Pancreas (tissue), 10 donors: ENCODE measurements at places on chromosomes 2 and 18. TPM values are rescaled to one million over a fixed set of nuclear protein-coding genes. Genes with fewer than 3 reads are reported as not detected.

DNA sequence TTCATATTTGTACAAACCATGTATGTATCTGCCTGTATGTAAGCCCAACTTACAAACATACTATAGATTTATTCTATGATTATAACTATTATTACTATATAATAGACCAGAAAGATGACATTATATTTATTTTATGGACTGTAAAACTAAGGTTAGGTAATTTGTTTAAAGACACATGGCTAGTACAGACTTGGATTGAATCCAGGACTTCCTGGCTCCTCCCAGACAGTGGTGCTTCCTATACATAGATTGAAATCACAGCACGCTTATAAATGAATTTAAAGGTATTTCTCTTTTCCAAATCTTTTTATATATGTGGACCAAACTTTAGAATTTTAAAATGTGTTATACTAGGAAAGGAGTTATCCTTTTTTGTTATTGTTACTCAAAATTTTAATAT, 151.6 kb upstream of the MYO3B start:
- DNase-seq = no peak

DNA sequence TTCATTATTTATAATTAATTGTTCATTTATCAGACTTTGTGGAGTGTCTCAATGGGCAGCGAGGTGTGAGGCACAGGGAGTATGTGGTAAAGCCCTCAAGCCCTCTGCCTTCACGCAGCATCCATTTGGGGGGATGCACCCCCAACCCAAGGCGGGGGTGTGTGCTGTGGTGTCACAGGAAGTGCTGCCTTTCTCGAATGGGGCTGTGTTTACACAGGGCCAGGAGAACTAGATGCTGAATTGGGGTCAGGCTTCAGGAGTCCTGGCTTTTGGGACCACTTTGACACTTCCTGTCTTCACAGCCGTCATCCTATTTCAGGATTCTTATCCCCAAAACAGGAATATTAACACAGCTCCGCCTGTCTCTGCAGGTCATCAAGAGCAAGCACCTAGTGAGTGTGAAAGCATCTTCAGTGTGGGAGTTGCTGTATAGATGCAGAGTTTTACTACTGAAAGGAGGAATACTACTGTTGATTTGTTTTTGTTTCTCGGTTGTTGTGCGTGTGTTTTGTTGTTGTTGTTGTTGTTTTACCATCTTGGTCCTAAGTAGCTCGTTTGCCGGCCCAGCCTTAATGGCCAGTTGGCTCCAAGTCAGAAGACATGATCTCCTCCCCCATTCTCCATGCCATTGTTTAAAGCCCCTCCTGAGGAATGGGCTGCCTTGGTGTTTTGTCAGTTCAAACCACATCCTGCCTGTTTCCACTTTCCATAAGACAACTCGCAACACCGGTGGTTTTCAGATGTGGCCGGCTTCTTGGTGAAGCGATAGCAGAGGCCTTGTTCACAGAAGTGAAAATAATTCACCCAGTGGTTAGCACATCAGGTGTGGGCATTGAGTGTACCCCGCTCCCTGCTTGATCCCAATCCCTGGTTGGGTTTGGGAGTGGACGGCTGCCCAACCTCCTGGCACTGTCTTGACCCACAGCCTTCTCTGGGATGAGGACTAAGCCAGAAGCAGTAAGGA, 221.3 kb downstream of the BCL2 start:
- no peak for DNase-seq

DNA sequence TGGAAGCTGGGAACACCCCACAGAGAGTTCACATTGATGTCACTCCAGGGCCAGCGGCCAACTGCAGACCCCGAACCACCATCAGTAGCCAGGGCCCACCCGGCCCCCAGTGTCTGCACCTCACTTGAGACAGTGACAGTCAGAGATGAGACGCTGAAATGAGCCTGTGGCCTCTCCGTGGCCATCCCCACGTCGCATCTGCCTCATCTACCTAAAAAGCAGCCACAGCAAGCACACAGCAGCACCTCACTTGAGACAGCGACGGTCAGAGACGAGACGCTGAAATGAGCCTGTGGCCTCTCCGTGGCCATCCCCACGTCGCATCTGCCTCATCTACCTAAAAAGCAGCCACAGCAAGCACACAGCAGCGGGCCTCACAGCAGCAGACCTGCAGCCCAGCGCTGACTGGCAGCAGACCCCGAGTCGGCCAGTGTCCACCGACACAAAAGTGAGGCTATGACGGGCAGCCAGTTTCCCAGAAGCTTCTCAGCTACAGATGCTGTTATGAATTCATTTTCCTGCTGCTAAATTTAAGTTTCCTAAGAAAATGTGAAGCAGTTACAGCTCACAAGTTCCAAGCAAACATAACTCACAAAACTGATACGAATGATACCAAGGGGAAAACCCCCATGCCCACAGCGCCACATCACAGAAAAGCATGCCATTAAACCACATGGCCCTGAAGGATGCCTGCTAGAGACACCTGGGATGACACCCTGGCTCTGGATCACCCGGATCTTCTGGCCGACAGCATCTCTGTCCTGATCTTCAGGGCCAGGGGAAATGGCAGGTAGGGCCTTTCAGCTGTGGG, 27.7 kb downstream of the SNORC start:
- no peak for DNase-seq

DNA sequence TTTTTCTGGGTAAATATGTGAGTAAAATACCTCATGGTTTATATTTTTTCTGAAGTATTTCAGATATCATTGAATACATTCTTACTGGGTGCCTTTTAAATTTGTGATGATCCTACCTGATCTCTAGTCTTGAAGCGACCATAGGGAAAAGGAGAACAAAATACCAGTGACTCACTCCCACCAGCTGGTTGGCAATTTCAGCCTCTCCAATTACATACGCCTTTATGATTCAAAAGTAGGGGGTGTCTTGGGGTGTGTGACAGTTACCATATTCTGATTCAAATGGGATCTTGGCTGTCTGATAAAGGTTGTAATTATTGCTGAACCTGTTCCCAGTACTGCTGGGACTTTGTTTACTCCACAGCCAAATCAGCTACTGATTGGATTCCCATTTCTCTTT, 175.9 kb upstream of the NXPH2 start:
- DNase-seq = no peak

GRCh38 chr2:164840930-164841718, 499 bp downstream of the COBLL1 start:
- DNase-seq = peak; percentile 87

DNA sequence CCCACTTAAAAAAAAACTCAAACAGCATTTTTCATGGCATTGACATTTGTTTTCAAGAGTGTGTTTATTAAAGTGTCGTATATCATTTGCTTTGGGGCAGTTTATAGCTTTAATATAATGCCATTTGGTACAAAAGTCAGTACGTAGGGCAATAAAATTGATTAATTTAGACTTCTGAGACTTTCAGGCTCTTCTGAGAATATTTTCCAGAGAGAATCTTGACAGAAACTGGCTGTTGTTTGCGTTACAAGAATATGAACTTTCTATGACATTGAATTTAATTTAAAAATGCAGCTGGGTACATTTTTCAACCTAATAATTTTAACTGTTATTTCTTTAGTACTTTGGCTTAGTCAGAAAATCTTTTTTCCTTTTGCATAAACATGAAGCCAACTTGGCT, 98.9 kb downstream of the RNF144A start:
- no peak for DNase-seq

GRCh38 chr2:240439698-240440151, 4.3 kb downstream of the GPC1 start:
- DNase-seq = peak; percentile 70

GRCh38 chr2:45578056-45578843, 32.8 kb downstream of the SRBD1 start:
- no peak for DNase-seq

- no peak for DNase-seq
Observed at GRCh38 chr2:219848882-219849281, 221.5 kb downstream of the SLC4A3 start.

DNA sequence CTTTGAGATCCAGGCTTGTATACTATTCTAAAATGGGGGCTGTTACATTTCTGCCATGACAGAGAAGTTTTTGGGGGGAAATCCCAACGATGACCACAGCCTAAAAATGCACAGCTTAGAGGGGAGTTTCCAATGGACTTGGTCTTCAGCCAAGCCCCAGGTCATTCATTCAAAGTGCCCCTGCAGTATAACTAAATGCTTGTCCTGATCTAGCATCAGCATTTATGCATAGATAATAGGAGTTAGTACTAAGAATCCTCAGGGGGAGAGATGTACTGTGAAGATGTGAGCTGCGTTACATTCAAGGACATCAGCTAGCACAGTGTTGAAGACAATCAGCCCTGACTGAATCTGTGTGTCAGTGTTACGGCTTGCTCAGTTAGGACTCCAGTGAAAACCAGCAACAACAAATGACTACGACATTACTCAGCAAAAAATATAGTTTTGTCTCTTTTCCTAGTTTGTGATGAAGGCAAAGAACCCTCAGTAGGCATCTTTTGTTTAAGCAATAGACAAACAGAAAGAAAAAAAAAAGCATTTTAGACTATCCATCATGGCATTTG, 160.9 kb downstream of the ZEB2 start:
- DNase-seq = no peak

DNA sequence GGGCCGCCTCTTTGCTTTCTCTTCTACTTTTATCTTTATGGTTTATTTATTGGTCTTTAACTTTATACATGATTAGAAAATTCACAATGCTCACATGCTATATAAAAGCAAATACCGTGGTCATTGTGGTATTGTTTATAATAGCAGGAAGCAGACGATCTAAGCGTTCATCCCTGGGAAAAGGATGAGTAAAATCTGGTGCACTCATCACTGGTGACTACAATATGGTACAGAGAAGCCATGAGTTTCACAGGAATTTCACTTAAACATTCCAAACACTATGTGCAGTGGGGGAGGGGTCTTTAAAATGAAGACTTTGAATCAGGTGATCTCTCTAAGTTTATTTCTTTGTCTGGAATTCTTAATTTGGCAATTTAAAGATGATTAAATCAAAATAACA, 97.9 kb downstream of the SCN3A start:
- DNase-seq = no peak

GRCh38 chr2:113822087-113822815, 65.8 kb upstream of the SLC35F5 start:
- DNase-seq = no peak

DNA sequence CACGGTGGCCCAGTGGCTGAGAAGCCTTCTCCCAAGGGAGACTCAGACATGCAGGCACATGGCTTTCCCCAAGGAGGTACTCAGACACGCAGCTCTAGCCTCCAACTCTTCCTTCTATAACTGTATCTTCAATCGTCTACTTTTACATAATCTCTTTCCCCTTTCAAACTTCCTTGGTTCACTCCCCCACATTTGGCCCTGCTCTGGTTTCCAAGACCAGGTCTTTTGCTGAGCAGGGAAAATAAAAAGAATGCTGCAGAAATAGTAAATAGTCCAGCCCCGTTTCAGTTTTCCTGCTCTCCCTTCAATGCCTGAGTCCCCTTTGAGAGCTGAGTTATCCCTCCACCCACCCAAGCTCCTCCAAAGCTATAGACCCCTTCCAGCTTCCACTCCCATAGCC, 635.0 kb downstream of the ARHGAP15 start:
- DNase-seq = no peak

DNA sequence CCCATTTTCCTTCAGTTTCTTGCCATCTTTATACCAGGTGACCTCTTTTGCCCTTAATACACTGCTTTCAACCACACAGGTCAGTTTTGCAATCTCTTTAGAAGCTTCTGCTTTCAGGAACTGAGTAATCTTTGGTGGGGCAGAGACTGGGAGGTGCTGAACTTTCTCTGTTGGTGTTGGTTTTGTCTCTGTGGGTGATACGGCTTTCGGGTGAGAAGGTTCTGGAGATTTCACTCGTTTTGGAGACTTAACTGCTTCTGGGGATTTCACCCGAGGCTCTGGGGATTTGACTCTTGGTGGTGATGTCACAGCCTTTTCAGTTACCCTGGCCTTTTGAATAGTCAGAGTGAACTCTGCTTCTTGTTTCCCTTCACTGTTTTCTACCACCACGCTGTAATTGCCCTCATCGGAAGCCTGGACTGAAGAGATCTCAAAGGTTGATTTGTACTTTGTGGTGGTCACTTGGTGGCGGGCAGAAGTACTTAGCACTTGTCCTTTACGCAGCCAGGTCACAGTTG, 50.4 kb downstream of the PLEKHA3 start:
- DNase-seq = no peak

GRCh38 chr2:236169151-236169721, 1.1 kb upstream of the GBX2 start:
- DNase-seq = no peak

DNA sequence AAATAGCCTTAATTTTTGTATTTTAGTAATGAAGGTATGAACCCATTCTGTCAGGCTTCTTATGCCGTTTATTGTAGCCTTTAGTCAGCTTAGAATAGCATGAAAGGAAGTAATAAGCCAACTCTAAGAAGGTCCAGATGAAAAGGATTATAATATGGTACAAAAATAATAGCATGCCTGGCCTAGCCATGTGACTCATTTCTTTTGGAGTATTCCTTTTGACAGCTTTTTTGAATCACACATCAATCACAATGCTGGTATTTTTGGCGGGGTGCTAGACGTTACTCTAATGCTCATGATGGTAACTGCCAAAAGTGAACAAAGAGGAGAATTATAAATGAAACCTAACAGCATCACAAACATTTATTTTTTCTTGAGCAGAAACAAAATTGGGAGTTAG, 19.9 kb downstream of the FMNL2 start:
- DNase-seq = no peak

DNA sequence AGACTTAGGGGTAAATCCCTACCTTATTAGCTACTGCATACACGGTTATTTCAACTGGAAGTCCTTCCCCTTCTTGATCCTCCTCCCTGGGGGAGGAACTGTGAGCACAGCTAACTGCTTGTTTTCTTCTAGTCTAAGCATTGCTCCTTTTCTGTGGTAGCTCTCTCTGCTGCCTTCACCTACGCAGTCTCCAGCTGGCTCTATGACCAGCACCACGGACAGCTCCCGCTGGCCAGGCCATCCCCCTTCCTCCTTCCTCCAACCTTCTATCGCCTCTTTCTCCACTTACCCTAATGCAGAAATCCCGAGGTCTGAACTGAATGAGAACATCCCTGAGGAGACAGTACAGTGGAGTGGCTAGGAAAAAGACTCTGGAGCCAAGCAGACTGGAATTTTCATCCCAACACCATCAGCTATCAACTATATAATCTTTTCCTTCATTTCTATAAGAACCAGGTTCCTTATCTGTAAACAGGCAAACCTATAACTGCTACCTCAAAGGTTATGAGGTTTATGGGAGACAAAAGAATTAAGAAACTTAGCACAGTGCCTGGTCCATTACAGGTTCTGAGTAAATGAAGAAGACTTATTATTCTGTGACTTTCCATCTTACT, 4.7 kb upstream of the CFAP65 start:
- DNase-seq = peak; percentile 51

GRCh38 chr2:228545748-228546145, 364.3 kb upstream of the SPHKAP start:
- DNase-seq = no peak

The RTKN gene
- 20.7 TPM for total RNA-seq

The HADHB gene
- total RNA-seq = 49.8 TPM

The REG3G gene
- 5,387 TPM for total RNA-seq

The SPDYA gene
- total RNA-seq = 0.78 TPM

The NFU1 gene
- 16.0 TPM for total RNA-seq

The ATOH8 gene
- 1.7 TPM for total RNA-seq

The DQX1 gene
- not detected for total RNA-seq

The FEV gene
- total RNA-seq = 0.76 TPM

The SOWAHC gene
- 2.9 TPM for total RNA-seq

The CNTNAP5 gene
- 0.12 TPM for total RNA-seq

The IFIH1 gene
- 5.9 TPM for total RNA-seq

The L3MBTL4 gene
- total RNA-seq = 8.1 TPM

The CPLX4 gene
- not detected for total RNA-seq

The NAT8 gene
- not detected for total RNA-seq

The HES6 gene
- total RNA-seq = 4.9 TPM

The CYS1 gene
- total RNA-seq = 19.7 TPM

The CNDP2 gene
- 81.3 TPM for total RNA-seq

The MCM6 gene
- total RNA-seq = 5.7 TPM

The TMEM200C gene
- total RNA-seq = not detected

The EDAR gene
- 0.14 TPM for total RNA-seq
